Activated T-cell treated with anti-CD3 and anti-CD28 coated beads for 1 hour (primary cell): ENCODE measurements at places on chromosomes 16 and 17.

GRCh38 chr16:4347765-4348509 lies 3.2 kb downstream of the PAM16 start:
- DNase-seq, result no peak

DNA sequence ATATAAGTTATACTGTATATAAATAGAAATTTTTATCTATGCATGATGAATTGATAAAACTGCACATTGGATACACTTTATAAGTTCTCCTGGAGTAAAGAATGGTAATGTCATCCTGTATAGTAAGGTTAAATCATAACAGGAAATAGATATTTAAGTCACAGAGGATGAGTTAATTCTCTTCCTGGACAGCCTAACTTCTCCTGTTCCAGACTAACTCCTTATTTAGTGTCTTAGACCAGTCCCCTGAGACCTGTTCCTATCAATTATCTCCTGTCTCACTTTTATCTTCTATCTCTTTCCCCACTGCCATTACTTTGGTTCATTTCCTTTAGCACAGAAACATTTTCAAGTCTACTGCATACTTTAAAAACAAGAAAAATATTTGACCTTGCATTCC lies 46.5 kb downstream of the SSH2 start:
- no peak for DNase-seq

DNA sequence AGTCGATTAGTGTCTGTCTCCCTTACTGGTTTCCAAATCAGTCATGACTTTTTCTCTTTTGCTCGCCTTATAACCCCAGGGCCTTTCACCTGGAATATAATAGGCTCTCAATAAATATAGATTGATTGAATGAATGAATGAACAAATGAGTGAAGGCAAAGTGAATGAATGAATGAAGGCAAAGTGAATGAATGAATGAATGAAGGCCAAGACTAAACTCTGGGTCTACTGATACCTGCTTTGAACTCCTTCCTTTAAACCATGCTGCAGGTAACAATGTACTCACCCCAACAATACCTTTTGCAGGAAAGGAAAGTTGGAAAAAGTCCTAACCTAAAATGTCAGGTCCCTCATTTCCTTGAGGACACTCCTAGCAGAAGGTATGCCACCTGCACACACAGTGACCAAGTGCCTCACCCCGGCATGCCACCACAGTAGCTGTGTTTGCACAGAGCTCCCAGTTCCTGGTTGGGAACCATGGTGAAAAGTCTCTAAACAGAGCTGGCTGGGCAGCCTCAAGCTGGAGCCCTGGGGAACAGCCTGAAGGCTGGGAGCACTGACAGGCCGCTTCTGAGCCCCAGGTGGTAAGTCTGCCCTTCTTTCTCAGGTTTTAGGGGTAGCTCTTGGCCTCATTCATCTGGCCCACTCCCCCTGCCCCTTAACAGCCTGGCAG lies 42.7 kb upstream of the ANKFN1 start:
- no peak for DNase-seq

GRCh38 chr17:76805319-76805718 lies 62.9 kb upstream of the MGAT5B start:
- no peak for DNase-seq

GRCh38 chr17:63450551-63450950 lies 4.4 kb upstream of the CYB561 start:
- DNase-seq, result no peak

GRCh38 chr17:27526604-27527002 lies 70.4 kb downstream of the KSR1 start:
- DNase-seq, result no peak

GRCh38 chr16:11139326-11140097 lies 116.5 kb downstream of the SOCS1 start:
- DNase-seq, result no peak

DNA sequence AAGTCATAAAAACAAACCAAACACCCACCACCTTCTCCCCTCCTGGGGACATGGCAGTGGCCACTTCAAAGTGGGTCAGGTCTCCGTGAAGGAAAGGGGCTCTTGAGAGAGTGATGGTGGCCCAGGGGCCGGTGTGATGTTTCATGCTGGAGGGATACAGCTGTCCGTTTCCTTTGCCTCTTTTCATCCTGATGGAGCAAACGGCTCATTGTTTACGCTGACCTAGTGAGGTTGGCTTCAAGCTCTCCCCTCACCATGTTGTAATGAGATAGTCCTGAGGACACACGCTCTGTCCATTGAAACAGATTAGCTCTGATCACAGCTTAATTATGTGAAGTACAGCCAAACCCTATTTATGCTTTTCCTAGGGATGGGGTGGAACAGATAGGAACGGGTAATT lies 34.2 kb downstream of the CDH13 start:
- DNase-seq, result no peak

GRCh38 chr16:67039260-67040020 lies 10.5 kb downstream of the CBFB start:
- no peak for DNase-seq

DNA sequence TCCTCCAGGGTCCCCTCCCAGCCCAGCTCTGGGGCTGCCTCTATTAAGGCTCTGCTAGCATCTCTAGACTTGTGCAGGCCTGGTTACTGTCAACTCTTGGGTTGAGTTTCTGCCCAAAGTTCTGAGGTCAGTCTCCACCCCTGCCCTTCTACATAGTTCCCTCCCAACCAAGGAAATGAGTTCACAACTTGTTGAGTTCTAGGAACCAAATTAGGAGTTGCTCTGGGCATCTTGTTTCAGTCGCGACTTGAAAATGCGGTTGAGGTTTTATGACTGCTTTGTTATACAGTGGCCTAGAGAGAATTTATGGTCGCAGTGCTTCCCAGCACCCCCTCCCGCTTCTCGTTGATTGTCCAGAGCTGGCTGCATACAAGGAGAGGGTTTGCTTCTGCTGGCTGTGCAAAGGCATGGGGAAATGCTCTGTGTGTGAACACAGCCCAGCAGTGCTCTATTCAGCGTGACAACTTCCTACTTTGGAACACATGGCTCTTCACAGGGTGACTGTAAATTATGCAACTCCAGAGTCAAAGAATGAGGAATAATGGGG lies 20.2 kb downstream of the GNAO1 start:
- DNase-seq, result no peak

GRCh38 chr16:62225675-62226074 lies 189.4 kb upstream of the CDH8 start:
- no peak for DNase-seq

- DNase-seq, result peak; percentile 92
These were observed 3.6 kb downstream of the CORO1A start for GRCh38 chr16:30186782-30187555.

DNA sequence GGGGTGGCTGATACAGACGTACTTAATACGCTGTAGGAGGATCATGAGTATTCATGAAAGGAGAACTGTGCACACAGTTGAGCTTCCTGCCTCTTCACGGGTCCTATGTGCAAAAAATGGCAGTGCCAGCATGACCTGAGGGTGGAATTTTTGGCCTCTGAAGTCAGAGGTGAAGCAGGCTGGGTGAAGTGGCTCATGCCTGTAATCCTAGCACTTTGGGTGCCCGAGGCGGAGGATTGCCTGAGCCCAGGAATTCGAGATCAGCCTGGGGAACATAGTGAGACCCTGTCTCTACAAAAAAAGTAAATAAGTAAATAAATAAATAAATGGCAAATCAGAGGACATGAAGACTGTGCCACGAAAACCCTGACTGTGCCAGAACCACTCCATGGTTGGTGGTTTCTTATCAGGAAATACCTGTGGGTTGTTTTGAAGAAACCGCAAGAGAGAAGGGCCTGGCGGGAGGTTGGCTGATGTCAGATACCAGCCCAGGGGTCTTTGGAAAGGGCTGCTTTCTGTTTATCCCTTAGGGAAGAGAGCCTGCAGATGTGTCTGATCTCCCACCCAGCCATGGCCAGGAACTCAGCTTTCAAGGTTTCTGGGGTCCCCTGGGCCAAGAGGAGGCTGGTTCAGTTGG lies 3.4 kb downstream of the ASPSCR1 start:
- no peak for DNase-seq

- DNase-seq, result no peak
These were observed 5.0 kb upstream of the PVALEF start for GRCh38 chr17:81160306-81160705.

DNA sequence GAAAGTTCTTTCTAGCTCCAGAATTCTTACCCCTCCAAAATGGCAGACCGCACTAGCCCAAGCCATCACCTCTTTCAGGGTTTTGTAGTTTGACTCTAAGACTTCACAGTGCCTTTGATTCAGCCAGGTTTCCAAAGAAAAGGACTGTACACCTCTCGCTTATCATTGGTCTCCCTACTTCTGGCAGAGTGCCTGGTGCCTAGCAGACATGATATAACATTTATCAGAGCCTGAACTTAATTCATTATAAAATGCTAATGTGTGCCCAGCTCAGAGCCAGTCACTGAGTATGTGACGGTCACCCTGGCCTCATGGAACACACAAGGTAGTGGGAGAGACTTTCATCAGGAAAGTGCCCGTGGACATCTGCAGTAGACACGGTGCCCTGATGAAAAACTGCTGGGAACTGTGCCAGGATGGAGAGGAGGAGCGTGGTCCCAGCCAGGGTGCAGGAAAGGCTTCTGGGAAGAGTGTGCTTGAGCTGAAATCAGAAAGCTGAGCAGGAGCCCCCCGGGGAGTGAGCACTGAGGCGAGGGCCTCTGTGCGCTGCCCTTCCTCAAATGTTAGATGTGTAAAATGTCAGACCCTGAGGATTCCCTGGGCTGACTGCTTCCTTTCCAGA lies 34.3 kb upstream of the LGALS9 start:
- no peak for DNase-seq

GRCh38 chr16:89924925-89925307 lies 1.8 kb downstream of the TUBB3 start:
- no peak for DNase-seq

DNA sequence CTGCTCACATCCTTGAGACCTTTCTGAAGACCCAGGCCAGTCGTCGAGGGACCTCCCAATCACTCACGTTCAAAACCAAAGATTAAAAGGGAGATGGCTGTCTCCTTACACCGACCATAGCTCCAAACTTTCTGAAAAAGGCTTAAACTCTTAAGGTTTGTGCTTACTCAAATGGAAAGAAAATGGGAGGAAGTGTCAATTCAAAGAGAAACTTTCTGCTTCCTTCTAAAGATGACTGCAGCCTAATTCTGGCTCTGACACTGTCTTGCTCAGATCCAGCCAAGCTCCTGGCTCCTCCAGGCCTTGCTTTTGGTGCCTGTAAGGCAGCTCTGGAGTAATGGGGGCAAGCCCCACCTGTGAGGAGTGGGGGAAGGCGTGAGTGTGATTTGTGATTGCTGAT lies 54.9 kb upstream of the WSB1 start:
- no peak for DNase-seq

GRCh38 chr17:6712058-6712853 lies 913 bp downstream of the SLC13A5 start:
- DNase-seq, result no peak

DNA sequence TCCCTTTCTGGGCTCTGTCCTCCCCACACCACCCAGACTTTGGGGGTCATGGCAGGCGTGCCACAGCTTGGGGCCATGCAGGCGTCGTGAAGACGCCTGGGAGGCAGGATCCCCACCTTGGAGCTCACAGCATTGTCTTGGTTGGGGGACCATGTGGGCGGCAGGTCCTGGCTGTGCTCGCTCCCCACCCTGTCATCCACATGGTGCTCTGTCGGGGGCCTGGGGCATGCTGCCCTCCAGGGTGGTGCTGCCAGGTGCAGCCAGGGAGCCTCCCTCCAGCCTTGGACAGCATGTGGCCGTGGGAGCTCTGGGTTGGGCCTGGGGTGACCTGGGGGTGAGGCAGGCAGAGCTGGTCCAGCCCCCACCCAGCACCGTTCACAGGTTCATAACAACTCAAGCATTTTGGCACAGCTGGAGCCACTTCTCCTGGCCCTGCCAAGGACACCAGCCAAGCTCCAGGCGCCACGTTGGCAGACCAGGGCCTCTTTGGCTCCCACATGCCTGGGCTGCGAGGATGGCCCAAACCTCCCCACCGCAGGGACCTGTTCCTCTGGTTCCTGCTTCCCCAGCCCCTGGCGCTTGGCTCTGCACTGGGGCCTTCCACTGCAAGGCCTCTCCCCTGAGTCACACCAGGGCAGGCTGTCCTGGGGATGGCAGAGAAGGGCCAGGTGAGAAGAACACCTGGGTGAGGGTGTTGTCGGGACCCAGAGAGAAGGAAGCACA lies 15.1 kb upstream of the ATP6V0C start:
- DNase-seq, result no peak

- DNase-seq, result no peak
These were observed 95.6 kb downstream of the SMG6 start for GRCh38 chr17:2207815-2208515.

DNA sequence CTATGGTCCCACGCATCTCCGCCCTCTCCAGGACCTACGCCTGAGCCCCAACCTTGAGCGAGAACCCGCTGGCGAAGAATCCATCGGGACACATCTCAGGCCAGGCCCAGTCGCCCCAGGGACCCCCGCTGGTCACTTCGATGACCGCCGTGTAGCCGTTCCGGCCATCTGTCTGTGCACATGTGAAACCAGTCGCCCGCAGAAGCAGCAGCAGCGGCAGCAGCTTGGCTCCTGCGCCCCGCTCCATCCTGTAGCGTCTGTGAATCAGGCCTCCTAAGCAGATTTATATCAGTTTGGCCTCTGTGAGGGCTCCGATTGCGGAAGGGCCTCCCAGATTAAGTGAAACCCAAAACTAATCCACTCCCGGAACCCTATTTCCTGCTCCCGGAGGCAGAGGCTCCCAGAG lies at the start of gene VMO1:
TSS of gene VMO1 (minus strand) at position 259 of the 406 bp plus-strand sequence. CDS start at position 247, 12 bp downstream.
- no peak for DNase-seq

GRCh38 chr17:4301066-4301465 lies 37.3 kb upstream of the ANKFY1 start:
- no peak for DNase-seq

GRCh38 chr16:4664538-4665418 lies 28.6 kb upstream of the NUDT16L1 start:
- DNase-seq, result peak; percentile 41

GRCh38 chr16:62620275-62620674 lies 584.0 kb upstream of the CDH8 start:
- DNase-seq, result no peak

- DNase-seq, result no peak
These were observed 2.4 kb upstream of the CISD3 start for GRCh38 chr17:38727736-38728135.

GRCh38 chr17:80585890-80586845 lies 41.5 kb downstream of the RPTOR start:
- no peak for DNase-seq

- DNase-seq, result no peak
These were observed 9.5 kb downstream of the DEF8 start for GRCh38 chr16:89958068-89958467.

DNA sequence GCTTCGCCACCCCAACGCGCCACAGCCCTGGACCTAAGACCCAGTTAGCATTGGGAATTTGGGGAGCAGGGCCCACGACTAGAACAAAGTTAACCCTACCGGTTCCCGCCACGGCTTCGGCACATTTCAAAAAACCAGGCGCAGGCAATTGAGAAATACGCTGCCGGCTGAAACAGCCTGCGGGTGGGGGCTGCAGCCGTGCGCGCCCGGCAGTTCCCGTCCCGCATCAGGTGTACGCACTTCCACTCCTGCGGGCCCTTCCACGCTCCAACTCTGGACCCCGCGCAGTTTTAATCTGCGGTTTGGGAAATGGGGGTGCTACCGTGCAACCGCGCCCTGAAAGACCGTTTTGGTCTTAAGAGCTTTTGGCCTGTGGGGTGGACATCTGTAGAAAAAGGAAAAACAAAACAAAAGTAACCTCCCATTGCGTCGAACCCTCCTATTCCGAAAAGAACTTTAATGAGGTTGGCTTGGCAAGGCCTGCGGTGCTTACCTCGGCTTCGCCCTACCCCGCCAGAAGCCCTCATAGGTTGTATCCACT lies 7.1 kb downstream of the IRX5 start:
- DNase-seq, result no peak

GRCh38 chr16:54817432-54817831 lies 113.2 kb upstream of the IRX5 start:
- no peak for DNase-seq

- DNase-seq, result no peak
These were observed 141.8 kb downstream of the KATNIP start for GRCh38 chr16:27691721-27692120.

- no peak for DNase-seq
These were observed 33.3 kb upstream of the METTL9 start for GRCh38 chr16:21565861-21566669.
